ENCODE measurements at places on chromosomes 11 and 22. TPM values are rescaled to one million over a fixed set of nuclear protein-coding genes. Genes with fewer than 3 reads are reported as not detected.

GRCh38 chr11:84671325-84671999, 955.7 kb downstream of the DLG2 start:
- DNase-seq = no peak

GRCh38 chr22:37207981-37208380, 4.3 kb downstream of the SSTR3 start:
- no peak for DNase-seq

- no peak for DNase-seq
Observed at GRCh38 chr11:99632969-99633368, 612.2 kb downstream of the CNTN5 start.

- no peak for DNase-seq
Observed at GRCh38 chr11:35207471-35208403, 68.8 kb downstream of the CD44 start.

CHRM1 gene
- not detected for total RNA-seq

DNA sequence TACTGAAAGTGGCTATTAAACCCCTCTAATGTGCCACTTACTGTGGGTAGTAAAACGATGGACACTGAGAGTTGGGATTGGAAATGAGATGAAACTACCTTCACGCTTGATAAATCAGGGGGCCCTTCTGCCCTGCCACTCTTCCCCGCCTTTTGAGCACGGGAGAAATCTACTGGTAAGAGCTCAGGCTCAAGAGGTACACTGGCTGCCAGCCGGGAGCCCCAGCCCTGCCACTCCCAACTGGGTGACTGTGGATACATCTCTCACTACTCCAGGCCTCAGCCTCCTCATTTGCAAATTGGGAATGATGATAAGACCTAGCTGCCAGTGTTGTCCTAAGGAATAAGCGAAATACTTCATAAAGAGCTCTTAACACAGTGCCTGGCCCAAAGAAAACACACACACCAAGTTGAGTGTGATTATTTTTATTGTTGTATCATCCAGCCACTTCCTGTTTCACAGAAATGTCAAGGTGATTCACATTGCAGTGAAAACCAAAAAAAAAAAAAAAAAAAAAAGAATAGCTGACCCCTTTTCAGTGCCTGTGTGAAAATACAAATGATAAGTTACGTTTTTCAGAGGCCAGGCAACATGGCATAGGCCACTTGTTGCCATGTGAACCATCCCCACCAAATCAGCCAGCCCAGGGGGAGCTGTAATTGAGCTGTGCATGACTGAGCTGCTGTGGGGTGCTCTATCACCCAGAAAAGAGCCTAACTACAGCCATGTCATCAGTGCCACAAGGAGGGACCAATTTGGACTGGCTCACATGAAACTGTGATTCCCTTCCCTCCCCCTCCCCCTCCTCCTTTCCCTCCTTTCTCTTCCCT, 4.4 kb upstream of the ZNRD2 start:
- DNase-seq = peak; percentile 58

VWCE gene
- total RNA-seq = 0.41 TPM

GRCh38 chr11:131888230-131888855, 517.9 kb downstream of the NTM start:
- no peak for DNase-seq

DNA sequence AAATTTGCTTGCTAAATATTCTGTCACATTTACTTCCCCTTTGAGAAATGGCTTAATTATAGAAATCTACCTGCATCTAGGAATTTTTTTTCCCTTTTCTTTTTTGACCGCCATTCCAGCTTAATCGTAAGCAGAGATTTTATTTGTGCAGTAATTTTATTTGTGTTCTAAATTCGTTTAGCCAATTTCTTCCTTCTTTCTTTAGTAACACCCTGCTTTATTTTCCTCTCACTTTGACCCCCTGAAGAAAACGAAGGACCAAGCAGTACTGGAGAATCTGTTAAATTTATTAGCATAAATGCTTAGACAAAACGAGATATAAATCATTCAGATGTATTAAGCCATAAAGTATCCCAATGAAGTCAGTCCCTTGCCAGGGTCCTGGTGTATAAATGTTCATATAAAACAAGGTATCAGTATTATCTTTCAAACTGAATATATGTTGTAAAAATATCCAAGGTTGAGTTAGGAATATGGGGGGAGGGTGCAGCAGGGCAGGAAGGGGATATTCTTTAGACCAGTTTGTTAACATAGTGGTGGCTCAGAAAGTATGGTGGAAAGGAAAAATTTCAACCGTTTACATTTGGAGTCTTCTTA, 5.1 kb upstream of the WT1 start:
- no peak for DNase-seq

DNA sequence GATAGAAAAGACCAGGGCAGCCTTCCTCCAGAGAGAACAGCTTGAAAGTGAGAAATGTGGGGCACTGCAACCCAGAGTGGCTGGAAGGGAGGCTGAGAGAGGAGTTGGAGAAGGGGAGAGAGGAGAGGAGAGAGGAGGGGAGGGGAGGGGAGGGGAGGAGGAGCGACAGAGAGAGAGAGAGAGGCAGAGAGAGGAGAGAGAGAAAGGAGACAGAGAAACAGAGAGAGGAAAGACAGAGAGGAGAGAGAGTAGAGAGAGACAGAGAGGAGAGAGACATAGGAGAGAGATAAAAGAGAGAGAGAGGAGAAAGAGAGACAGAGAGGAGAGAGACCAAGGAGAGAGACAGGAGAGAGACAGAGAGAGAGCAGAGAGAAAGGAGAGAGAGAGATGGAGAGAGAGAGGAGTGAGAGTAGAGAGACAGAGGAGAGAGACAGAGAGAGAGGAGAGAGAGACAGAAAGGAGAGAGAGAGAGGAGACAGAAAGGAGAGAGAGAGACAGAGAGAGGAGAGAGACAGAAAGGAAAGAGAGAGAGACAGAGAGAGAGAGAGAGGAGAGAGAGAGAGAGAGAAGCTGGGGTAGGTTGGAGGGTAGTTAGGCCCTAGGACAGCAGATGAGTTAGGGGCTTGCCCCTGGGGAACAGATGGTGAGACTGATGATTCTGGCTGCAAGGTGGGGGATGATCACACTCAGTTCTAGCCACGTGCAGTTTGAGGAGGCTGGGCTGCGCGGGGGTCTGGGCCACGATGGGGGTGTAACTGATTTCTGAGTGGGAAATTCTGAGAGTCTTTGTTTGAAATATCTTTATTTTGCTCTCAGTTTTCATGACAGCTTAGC, 8.5 kb upstream of the SCYL1 start:
- DNase-seq = no peak

- no peak for DNase-seq
Observed at GRCh38 chr11:47564933-47565339, 463 bp upstream of the PTPMT1 start.

DNA sequence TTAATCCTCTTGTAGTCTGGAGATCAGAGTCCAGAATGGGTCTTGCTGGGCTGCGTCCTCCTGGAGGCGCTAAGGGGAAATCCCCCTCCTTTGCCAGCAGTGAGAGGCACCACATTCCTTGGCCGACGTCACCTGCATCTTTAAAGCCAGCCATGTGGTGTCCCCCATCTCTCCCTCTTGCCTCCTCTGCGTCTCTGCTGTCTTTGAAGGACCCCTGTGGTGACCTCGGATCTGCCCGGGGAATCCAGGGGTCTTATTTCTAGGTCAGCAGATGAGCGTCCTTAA, 27.2 kb upstream of the PARVB start:
- no peak for DNase-seq

GRCh38 chr11:1006762-1007161, 29.8 kb downstream of the MUC6 start:
- DNase-seq = no peak

DNA sequence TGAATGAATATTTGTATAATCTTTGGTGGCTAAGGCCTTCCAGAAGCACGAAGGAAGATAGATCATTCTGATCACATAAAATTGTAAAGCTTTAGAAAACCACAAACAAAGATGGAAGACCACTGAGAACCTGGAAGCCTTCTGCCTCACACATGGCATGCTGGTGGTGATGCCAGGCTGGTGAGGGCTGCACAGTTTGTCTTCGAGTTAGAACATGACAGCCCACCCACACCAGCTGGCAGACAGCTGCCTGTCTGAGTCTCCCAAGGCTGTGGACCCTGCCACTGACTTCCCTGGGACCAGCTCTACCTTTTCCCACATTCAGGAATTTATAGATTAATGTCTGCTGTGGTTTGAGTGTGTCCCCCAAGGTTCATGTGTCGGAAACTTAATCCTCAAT, 48.8 kb upstream of the B3GAT1 start:
- no peak for DNase-seq
